Endodermal cell (in vitro differentiated cells): ENCODE measurements at places on chromosomes 12 and 14. TPM values are rescaled to one million over a fixed set of nuclear protein-coding genes. Genes with fewer than 3 reads are reported as not detected.

GRCh38 chr12:25800101-25800500 is 158.4 kb upstream of the RASSF8 start:
- DNase-seq: no peak

DNA sequence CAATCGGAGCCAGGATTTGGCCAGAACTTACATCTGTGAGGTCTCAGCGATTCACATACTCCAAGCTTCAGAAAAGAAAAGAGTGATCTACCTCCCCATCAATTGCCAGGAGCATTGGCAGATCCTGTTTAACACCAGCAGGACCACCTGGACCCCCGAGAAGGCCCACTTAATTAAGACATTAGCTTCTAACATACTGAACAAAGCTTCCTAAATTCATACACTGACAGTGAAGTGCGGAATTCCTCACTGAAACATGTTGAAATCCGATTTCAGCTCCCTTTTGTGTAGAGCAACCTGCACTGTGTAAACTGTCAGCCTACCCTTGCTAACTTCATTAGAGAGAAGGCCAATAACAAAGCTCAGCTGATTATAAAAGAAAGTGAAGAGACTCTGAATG is 274.0 kb downstream of the NOVA1 start:
- DNase-seq: no peak

DNA sequence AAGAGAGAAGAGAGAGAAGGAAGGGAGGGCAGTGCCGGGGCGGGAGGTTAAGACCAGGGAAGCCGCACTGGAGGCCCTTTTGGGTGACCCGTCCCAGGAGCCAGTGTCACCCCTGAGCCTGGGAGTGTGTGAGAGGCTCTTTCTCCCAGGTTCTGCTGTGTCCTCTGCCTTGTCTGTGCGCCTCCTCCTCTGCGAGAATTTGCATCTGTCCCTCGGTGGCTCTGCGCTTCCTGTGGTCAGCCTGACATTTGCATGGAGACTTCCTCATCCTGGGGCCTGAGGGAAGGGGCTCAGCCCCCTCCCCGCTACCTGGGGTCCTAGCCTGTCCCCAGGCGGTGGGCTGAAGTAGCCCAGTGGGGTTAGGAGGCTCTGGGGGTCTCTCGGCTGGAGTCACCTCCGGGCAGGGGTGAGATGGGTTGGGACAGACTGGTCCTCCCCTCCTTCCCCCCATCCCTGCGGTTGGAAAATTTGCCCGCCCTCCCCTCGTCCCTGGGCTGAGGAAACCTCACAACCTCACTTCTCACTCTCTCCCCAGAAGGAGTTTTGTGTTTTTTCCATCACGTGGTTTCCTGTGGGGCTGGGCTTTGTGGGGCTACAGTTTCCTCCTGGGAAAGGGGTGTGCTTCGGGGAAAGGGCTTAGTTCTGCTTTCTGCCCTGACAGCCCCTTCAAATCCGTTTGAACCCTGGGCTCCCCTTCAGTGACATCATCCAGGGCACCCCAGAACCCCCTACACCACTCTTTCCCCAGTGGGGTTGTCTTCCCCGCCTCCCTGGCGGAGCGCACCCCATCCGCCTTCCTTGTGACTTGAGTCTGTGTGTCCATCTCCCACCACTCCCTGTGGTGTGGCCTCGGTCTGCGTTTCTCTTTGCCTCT is 2.5 kb downstream of the PTPN6 start:
- peak; percentile 51 for DNase-seq

DNA sequence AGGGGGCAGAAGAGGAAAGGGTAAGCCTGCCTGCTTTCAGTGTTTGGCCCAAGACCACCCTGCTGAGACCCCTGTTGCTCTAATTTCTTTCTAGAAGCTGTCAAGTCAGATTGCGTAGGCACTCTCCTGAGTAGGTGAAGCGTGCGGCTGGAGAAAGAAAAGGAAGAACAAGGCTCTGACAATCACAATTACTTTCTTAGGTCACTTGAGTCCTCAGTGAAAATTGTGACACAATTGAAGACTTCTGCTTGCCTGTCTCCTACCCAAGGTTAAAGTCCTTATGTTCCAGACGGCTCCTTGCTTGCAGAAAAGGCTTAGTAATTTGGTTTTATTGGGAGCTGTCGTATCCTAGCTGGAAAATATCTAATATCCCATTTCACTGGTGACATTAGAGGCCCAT is 721 bp upstream of the CTSG start:
- no peak for DNase-seq

DNA sequence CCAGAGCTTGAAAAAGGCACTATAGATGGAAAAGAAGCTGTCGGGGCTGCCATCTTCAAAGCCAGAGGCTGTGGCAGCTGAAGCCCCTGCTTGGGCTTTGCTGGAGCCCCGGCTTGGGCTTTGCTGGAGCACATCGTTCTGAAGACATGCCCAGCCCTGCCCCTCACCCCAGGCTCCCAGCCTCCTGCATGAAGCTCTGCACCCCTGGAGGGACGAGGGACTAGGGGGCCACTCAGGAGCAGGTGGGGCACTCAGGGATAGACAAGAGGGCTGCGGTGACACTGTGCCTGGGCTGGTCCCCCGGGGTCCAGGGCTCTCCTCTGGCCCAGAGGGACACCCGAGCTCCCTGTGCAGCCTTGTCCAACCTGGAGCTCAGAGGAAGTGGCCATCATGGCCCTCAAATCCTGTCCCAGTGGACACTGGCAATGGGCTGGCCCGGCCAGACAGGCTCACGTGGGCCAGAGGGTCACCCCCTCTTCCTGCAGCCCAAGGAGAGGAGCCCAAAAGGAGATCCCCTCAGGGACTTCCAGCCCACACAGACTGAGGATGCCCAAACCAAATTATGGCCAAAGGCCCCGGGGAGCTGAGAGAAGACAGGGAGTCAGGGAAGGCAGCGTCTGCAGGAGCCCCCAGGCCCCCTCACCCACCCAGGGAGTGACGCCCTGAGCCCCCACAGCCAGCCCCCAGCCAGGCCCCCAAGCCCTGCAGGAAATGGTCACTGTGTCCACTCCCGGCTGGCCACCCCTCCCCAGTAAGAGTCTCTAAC is 23.1 kb upstream of the C14orf180 start:
- no peak for DNase-seq

DNA sequence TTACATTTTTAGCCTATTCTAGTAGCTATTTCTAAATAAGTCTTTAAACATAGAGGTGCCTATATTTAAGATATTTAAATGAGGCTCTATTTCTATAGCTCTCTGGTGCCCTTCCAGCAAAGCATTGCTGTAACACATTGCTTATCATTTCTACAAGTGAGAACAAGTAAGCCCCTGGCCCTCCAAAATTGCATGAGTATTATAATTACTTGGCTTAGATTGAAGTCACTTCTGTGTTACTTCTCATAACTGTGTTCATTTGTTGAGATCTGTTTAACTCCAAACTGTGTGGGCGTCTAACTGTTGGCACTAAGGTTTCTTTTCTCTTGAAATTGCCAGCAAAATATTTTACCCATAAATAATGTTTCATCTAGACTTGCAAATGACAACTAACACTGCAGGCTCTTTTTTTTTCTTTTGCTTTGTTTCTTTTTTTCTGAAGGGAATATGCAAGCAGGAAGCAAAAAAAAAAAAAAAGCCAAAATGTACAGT is 66.5 kb downstream of the DAD1 start:
- no peak for DNase-seq

GRCh38 chr12:42695490-42695995 is 106.0 kb upstream of the PRICKLE1 start:
- DNase-seq: no peak

The NANOG gene
- 6.1 to 98.2 TPM (median 7.8 TPM) in 3 replicates for total RNA-seq

- no peak for DNase-seq
Observed at GRCh38 chr12:130506844-130507243, 169.2 kb downstream of the PIWIL1 start.

DNA sequence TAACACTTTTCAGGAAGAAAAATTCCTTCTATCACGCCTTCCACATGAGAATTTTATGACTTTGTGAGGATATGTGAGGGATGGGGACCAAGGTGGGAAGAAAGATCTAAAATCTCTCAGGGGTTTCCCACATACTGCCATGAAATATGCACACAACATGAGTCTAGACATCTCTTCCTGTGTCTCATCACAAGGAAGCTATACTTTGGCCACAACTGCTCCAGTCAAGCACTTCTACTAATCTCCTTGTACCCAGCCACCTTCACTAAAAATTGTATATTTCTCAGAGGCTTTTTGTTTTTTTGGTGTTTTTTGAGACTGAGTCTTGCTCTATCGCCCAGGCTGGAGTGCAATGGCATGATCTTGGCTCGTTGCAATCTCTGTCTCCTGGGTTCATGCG is 3.2 kb downstream of the OSBPL8 start:
- DNase-seq: no peak

The IFNG-AS1 gene
- total RNA-seq: not detected in 3 replicates

DNA sequence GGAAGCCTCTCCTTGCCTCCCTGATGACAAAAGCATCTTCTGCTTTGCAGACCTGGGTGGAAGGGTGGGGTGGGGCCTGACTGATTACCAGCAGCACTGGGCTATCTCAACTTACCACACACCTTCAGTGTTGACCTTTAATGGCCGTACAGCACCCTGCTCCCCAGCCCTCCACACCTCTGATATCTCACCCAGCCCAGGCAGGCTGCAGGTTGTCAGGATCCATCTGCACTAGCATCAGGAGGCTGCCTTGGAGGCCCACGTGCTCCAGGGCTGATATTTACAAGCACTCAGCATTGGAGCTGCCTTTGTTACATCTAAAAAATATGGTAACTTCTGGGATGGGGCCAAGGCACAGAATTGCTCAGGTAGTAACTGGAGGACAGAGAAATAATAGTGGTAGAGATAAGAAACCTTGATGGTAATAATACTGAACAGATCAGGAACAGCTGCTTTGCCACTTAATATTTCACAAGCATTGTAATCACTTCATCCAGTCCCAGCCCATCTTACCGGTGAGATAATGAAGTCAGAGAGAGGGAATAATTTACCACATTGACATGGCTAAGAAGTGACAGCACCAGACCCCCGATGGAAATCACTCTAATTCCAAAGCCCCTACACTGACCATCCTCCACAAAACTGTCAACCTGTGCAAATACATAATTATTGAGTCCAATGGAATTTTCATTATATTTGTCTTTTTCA is 125.2 kb upstream of the RFLNA start:
- no peak for DNase-seq

The AICDA gene
- total RNA-seq: 0.41 TPM in 1 of 2 replicates, not detected in the other

The NRIP2 gene
- total RNA-seq: not detected in 3 replicates

DNA sequence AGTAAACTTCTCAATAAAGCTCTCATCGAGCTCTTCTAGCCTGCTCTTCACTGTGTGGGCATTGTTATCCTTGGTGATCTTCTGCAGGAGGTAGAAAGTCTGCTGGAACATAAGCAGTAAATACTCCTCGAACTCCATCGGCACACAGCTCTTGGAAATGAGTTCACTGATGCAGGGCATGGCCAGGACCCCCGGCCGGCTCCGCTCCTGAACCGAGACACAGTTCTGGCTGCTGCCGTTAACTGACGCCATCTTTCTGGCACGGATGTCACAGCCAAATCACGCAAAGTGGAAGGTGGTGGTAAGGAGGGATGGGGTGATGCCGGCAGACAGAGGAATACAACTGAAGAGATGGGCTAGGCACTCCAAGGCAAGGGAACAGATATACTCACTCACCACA is 23.7 kb upstream of the EDDM3A start:
- no peak for DNase-seq

- DNase-seq: no peak
Observed at GRCh38 chr12:52850681-52851080, 1.9 kb upstream of the KRT78 start.

The SLC4A8 gene
- total RNA-seq: 20.9 and 25.8 TPM in 2 replicates

The USP15 gene
- total RNA-seq: 27.9 and 29.8 TPM in 2 replicates

The SLC8A3 gene
- total RNA-seq: 0.08 to 0.38 TPM in 2 of 3 replicates, not detected in the other

GRCh38 chr14:74634481-74634880 is 22.4 kb upstream of the LTBP2 start:
- no peak for DNase-seq

The GOLT1B gene
- 66.6 and 67.2 TPM in 2 replicates for total RNA-seq

DNA sequence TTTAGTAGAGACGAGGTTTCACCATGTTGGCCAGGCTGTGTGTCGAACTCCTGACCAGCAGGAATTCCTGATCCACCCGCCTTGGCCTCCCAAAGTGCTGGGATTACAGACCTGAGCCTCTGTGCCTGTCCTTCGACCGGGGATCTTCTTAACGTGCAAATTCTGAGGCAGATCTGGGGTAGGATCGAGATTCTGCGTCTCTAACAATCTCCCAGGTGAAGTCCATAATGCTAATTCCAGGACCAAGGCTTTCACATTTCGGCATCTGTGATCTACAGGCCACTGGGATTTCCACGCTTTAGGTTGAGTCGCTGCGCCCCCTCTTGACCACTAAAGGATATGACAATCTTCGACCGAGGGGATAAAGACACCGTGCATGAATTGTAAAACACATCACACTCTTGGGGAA is 24.8 kb downstream of the FOS start:
- peak; percentile 83 for DNase-seq

The ANO4 gene
- 3.2 and 3.4 TPM in 2 replicates for total RNA-seq

The MIPOL1 gene
- 22.0 and 22.6 TPM in 2 replicates for total RNA-seq

DNA sequence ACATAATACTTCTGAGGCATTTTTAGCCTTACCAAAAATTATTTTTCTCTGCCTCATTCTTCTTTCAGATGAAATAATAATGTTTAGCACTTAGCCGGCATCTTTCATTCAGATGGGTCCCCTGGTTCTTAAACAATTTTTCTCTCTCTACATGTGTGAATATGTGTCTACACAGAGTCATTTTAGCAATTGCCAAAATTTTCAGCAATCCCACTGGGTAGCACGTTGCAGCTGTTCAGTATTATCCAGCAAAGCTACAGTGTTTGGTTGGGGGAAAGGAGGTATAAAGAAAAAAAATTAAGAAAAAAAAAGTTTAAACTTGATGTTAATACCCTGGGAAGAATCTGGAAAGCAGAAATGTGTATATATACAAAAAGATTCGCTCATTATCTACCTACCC is 160.5 kb upstream of the TRHDE start:
- no peak for DNase-seq

DNA sequence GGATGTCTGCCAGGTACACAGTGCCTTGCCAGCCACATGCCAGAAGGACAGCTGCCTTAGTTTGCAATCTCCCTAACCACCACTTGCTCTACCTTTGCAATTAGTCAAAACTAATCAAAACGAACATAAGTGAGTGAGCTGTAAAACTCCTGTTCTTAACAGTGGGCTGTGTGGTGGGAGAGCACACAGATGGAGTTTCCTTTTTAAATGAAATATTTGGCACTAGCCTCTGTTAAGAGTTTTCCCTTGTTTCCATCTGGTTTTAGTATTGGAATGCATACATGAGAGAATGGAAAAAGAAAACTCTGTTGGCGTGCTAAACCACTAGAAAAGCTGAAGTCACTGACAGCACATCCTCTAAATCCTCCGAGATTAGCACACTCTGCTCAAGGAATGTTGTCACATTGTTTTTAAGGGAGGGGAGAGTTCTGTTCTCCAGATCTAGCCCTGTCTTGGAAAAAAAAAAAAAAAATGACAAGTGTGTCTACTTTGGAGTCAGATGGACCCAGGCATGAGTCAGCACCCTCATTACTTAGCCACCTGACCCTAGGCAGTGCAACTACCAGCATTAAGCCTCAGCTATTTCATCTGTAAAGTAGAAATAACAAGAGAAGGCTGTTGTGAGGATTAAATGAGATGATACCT is 83.9 kb downstream of the STXBP6 start:
- no peak for DNase-seq

DNA sequence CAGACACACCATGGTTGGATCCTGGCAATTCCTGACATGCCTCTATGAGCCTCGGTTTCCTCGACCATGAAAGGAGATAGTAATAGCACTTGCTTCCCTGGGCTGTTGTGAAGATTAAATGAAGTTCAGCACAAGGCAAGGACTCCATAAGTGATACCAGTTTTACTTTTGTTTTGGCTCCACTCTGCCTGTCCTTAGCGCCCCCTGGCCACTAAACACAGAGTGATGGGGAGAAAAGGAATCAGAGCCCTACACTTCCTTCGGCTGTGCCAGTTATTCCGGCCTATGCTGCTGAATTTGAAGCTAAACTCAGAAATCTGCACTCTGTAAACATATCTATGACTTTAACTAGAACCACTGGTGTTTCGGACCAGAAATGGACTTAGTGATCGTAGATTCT is 173.8 kb downstream of the C12orf75 start:
- peak; percentile 76 for DNase-seq
